ENCODE measurements at places on chromosomes 5 and 9.

DNA sequence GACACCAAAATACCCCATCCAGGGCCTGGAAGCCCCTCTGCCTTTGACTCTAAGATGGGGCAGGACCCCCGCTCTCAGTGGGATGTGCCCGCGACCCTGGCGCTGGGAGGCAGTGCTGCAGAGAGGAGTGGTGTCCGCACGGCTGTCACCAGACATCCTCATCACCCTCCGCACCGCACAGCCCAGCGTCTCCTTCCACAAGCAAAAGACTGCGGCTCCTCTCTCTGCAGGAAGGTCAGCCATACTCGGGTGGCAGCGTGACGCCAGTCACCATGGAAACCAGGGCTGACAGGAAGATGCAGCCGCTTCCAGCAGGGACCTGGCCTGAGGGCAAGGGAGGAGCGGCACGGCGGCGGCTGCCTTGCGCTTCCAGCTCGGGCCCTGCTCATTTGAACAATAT, 17.1 kb upstream of the SLC6A3 start:
- DNase-seq = no peak

GRCh38 chr9:124880501-124880900, 18.6 kb downstream of the ARPC5L start:
- no peak for DNase-seq

- no peak for DNase-seq
Measured at GRCh38 chr9:134420281-134420845, 94.1 kb downstream of the RXRA start.

DNA sequence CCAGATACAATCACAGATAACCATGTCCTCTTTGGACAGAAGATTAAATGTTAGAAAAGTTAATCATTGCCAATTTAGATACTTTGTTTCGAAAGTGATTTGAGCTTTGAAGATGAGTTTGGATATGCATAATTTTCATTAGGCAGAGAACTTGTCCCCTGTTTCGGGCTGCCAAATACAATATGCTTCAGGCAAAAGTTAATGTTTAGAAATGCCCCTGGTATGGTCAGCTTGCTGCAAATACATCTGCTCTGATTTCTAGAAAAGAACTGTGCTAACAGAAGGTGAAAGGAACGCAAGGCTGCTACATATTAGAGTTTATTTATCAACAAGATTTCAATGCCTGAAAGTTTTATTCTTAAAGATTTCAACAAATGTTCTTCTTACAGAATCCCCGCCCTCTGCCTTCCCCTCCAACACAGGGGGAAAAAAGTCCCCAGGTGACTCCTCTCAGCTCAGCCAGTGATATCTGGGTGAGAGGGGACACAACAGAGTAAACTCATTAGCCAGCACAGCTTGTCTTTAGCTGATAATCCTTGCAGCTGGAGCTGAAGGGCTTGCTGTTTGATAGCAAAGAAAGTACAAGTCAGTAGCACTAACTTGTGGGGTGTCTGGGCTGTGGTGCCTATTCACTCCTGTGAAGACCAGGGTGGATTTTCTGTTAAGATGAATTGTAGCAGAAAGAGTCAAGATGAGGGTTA, 435.7 kb downstream of the DMAC1 start:
- DNase-seq = no peak

- DNase-seq = peak; percentile 79
Measured at GRCh38 chr9:78439190-78439865, 142.4 kb downstream of the PSAT1 start.

DNA sequence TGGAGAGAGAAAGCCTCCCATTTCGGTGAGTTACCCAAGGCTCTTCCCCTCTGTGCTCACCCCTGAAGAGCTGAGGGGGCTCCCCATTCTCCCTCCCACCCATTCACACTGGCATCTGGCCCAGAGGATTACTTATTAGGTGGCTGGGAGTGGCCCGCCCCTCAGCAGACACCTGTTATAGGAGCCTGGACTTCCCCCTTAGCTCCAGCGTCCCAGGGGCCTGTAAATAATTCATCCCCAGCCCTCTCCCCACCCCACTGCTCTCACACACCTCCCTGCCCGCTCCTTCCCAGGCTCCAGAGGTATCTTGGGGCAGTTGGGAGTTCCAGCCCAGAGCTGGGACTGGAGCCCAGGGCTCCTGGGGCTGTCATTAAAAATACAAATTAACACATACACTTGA, 11.6 kb upstream of the SLC6A7 start:
- no peak for DNase-seq

DNA sequence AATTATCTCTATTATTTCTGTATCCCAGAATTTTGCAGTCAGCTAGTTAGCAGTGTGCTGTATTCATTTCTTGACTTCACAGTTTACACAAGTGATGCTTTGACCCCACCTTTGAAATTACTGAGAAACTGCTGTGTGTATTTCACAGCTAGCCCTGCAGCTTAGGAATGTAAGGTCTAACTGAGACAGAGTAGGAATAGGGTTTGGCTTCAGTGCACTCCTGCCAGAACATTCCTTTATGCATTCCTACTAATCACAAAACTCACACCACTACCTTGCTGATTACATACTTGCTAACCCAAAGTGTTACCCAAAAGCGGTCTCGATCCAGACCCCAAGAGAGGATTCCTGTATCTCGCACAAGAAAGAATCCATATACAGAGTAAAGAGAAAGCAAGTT, 551.8 kb downstream of the CDH9 start:
- no peak for DNase-seq

DNA sequence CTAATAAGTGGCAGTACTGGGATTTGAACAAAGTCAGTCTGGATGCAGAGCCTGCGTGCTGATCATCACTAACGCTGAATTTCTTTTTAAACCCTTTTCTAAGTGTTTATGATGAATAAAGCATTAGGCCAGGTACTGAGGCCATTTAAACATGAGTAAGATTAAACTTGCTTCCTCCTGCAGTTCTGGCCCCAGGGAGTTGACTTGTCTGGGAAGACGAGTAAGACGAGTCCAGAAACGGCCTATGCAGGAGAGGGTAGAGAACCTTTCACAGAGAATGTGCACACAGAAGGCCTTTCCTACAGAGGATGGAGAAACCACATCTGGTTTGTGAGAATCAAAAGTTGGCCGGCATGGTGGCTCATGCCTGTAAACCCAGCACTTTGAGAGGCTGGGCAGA, 42.9 kb downstream of the SPRY4 start:
- no peak for DNase-seq

- no peak for DNase-seq
Measured at GRCh38 chr9:104280178-104280560, 186.1 kb downstream of the SMC2 start.

DNA sequence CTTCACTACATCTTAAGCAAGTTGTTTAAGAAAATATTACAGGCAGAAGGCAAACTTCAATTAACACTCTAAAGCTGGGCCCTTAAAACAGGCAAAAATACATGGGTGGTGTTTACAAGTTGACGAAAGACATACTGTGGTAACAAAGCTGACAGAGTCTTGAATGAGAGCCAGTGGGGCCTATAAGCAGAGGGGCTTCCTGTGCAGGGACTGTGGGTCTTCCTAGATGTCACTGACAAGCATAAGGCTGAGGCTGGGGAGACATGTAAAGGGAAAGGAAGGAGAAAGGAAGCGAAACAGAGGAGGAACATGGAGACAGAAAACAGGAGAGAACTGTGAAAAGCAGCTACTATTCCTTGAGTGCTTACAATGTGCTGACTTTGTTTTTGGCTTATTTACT, 308.0 kb upstream of the RPS23 start:
- no peak for DNase-seq

GRCh38 chr9:3699883-3700282, 174.1 kb upstream of the RFX3 start:
- no peak for DNase-seq

GRCh38 chr9:87696641-87697040, 29.3 kb upstream of the CTSL start:
- no peak for DNase-seq

- DNase-seq = no peak
Measured at GRCh38 chr9:101739311-101739710, 864 bp upstream of the GRIN3A start.

DNA sequence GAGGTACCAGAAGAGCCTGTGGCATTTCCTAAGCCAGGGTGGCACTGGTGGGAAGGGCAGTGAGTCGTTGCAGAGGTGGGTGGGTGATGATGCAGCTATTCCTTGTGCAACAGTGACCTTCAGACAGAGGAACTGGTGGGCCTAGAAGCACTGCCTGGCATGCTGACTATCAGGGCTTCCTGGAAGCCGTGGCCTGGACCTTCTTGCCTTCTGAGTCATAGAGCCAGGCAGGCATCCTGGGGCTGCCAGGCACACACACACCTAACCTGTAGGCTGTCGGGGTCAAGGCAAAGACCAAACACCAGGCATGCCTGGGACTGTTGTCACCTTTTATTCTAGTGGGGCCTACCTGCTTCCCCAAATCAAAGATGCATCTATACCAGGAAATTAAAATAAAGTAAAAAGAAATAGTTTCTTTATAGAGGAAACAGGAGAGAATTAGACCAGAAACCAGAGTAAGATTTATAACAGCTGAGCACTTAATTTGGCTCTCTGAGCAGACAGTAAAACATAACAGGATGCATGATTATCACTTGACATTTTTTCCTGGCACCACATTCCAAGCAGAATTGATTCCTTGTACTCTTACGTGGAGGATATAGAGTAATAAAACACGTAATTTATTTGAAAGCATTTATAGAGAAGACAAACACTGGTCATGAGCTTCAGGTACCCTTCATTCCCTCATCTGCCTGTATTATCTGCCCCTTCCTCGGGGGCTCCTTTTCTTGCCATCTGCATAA, 25.1 kb downstream of the NANS start:
- DNase-seq = no peak

DNA sequence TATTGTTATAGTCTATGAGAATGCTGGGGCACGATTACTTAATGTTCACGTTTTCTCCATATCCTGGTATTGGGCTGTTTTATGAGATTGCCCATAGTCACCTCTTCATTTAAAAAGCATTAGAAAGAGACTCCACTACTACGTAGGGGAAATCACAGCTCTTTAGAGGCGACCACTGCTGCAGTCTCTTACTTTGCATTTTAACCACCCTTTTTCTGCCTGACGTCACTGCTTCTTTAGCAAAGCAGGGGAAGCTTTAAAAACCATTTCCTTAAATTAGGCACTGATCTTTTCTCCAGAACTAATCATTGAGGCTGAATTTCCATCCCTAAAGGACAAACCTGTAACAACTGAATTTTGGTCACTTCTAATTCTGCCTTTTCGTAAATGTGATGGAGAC, 38.9 kb downstream of the ZNF608 start:
- no peak for DNase-seq

- no peak for DNase-seq
Measured at GRCh38 chr5:167967494-167968177, 323.8 kb upstream of the WWC1 start.

DNA sequence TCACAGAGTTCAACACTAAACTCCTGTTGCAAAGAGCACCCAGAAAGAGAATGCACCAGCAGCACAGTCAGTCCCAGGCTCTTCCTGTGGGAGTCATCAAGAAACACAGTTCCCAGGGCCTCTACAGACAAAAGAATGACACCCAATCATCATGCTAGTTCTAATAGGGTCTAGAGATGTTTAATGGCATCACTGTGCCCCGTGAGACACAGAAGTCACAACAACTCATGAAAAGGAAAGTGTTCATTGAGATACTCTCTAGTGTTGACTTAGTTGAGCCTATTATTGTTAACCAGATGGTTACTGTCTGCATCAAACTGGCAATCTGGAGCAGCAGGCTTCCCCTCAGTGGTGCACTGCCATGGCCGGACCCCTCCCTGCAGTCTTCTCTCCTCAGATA, 1.6 kb downstream of the KLHL3 start:
- DNase-seq = no peak

DNA sequence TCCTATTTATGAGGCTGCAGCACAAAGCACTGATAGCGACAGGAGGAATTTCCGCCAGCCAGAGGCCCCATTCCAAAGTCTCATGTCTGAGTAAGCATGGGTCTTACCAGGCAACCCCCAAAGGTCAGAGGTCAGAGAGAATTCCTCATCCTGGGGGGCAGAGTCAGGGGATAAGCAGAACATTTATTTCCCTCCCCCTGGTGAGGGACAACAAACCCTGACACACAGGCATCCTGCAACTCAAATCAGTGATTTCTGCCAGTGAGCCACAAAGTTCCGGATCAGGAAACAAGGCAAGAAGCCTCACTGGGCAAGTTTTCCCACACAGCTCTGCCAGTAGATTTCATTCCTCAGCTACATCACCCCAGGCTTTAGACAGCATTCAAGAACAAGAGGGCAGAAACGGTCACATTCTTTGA, 37.0 kb downstream of the ADAMTS12 start:
- no peak for DNase-seq

DNA sequence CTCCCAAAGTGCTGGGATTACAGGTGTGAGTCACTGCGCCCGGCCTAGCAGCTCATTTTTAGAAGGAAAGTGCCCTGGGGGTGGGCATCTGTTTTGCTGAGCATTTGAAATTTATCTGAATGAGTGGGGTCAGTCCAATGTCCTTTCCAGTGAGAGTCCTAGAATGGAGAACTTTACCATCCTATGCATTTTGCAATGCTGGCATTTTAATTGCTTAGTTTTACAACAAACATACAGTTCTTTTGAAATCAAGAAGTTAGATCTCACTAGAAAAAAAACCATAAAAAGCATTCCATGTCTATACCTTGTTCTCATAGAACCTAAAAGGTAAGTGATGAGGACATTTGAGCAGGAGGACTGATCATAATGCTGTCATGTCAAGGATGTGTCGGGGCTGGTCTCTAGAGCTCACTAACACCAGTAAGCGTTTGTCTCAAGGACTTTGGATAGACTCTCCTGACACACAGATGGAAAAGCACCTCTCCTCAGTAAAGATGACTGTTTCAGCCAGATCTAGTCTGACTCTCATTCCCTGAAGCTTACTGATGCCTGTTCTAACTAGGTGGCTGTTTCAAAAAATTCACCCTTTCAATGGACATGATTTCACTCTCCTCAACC, 83.9 kb downstream of the DCP2 start:
- DNase-seq = no peak

GRCh38 chr9:104279535-104280177, 185.5 kb downstream of the SMC2 start:
- no peak for DNase-seq
